ENCODE measurements at places on chromosomes 3 and 15.

- no peak for DNase-seq
Measured at GRCh38 chr15:67968966-67969365, 85.1 kb upstream of the PIAS1 start.

GRCh38 chr15:58515807-58516206 lies 84.0 kb downstream of the LIPC start:
- DNase-seq: no peak

- no peak for DNase-seq
Measured at GRCh38 chr3:177676947-177677587, 479.8 kb upstream of the TBL1XR1 start.

DNA sequence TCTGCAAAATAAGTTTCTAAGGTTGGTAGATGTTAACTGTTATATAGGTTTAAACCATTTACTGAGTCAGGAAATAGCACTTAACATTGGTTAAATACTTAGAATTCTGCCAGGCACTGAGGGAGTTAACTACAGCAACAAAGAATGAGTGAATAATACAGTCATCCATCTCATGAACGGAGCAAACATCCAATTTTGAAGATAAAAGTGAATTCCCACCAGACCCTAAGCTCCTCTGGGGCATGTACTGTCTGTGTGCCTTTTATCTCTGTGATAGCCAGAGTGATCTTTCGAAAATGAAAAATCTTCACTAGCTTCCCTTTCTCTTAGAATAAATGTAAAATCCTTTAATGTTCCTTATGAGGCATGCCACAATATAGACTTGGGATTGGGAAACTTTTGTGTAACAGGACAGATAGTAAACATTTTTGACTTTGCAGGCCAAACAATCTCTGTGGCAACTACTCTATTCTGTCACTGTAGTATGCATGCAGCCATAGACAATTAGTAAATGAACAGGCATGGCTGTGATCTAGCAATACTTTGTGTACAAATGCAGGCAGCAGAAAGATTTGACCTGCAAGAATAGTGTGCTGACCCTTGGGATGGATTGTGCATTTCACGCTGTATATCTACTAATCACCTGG lies 294.5 kb upstream of the LMCD1 start:
- no peak for DNase-seq

- no peak for DNase-seq
Measured at GRCh38 chr3:89436846-89437245, 329.4 kb downstream of the EPHA3 start.

DNA sequence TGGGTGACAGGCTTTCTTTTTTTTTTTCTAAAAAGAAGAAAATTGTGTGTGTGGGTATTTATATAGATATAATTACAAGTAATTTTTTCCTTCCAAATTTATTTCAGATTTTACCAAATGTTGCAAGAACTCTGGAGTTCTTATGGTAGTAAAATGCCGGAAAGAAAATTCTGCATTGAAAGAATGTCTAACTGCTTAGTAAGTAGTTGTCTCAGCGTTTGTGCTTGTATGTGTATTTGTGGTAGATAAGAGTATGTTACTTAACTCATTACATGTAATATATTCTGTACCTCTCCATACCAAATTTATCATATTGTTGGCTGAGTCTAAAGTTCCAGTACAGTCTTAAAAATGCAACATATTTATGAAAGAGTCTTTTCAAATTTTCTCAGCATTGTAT lies 32.3 kb upstream of the ZCWPW2 start:
- no peak for DNase-seq

GRCh38 chr3:165466856-165467255 lies 270.7 kb upstream of the SLITRK3 start:
- DNase-seq: no peak

DNA sequence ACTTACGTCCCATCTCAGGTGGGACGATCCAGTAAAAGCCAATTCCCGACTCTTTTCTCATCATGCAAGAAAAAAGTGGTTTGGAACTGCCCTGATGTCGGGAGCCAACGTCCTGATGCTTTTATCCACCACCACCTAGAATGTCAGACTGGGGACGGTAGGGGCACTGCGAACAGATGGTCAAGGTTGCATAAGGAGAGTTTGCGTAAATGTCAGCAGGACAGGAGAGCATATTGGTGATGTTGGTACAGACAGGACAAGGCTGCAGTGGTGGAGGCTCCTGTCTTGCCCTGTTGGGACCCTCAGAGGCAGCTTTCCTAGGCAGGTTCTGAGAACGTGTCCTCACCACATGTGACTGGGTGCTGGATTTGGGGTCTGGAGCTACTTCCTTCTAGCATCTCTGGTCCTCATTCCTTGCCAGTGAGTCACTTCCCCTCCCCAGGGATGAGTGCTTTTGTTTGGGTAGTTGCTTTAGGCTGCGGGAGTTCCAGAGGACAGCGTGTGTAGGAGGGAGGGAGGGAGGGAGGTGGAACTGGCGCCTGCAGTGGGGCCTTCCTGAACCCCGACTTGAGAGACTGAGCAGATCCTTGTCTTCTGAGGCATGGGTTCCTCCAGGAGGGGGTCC lies 21.0 kb downstream of the THSD4 start:
- no peak for DNase-seq

- DNase-seq: no peak
Measured at GRCh38 chr3:30577788-30578187, 28.6 kb upstream of the TGFBR2 start.

GRCh38 chr15:71226536-71227455 lies 111.5 kb downstream of the THSD4 start:
- no peak for DNase-seq

Measured in activated effector memory CD4-positive, alpha-beta T cell treated with Interleukin-2 at 50 U/mL for 16 hours (primary cell).